ENCODE measurements at places on chromosomes 4 and X.

DNA sequence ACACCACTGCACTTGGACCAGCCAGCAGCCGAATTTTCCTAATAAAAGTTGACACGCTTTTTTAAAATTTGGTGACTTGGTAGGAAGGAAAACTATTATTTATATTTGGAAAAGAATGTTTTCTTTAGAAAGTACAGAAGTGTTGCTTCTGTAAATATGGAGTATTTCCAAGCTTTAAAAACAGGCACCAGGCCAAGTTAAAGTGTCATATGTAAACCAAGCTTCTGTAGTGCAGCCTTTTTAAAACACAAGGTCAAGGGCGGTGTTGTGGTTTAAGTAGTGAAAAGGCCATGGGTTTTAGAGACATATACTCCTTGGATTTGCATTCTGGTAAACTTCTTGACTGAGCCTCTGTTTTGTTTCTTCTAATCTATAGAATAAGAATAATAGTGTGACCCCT is 62.7 kb downstream of the TRIM2 start:
- DNase-seq = no peak

- DNase-seq = peak; percentile 24
Observed at GRCh38 chrX:103607364-103608305, at the start of gene TCEAL3. TCEAL3 (plus strand) TSS chrX:103607963; CDS start chrX:103609065, 1,102 bp downstream.

DNA sequence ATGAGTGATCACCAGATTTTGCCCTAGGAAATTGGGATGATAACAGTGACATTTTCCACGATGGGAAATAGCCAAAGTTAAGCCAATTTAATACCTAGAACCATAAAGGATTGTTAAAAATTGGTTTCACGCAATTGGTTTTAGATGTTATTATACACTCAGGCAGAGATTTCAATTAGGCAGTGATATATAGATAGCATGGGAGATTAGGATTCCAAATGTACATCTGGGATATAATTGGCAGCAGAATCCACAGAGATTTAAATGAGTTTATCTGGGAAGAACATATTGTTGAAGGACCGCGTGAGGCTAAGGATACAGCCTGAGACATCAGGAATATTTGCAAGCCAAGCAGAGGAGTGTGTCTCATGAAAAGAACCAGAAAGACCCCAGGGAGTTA is 351.6 kb downstream of the GPM6A start:
- DNase-seq = no peak

- DNase-seq = no peak
Observed at GRCh38 chrX:72641611-72642010, 69.0 kb upstream of the HDAC8 start.

Measured in activated CD4-positive, alpha-beta T cell treated with anti-CD3 and anti-CD28 coated beads, Interleukin-2, amount 50 U/mL, for 1 hour (primary cell).